Panc1 (cell line): ENCODE measurements at places on chromosomes 13 and 19.
A peak's percentile ranks its signal among the peaks of the same experiment; 100 is the strongest.

GRCh38 chr13:52961987-52962386 lies 66.6 kb upstream of the OLFM4 start:
- no peak for DNase-seq

- no peak for DNase-seq
Measured at GRCh38 chr13:49814551-49815270, 22.2 kb upstream of the KPNA3 start.

- DNase-seq: no peak
Measured at GRCh38 chr19:27759896-27760295, 1453.1 kb downstream of the UQCRFS1 start.

DNA sequence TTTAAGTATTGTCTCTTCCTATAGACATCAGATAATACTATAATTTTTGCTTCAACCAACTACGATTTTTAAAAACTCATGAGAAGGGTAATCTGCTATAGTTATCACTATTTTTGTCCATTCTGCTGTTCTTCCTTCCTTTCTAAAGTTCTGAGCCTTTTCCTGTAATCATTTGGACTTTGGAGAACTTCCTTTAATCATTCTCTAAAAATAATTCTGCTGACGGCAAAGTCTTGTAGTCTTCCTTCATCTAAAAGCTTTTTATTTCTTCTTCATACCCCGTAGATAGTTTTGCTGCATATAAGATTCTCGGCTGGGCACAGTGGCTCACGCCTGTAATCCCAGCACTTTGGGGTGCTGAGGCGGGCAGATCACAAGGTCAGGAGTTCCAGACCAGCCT lies 5.1 kb upstream of the FCGBP start:
- no peak for DNase-seq

DNA sequence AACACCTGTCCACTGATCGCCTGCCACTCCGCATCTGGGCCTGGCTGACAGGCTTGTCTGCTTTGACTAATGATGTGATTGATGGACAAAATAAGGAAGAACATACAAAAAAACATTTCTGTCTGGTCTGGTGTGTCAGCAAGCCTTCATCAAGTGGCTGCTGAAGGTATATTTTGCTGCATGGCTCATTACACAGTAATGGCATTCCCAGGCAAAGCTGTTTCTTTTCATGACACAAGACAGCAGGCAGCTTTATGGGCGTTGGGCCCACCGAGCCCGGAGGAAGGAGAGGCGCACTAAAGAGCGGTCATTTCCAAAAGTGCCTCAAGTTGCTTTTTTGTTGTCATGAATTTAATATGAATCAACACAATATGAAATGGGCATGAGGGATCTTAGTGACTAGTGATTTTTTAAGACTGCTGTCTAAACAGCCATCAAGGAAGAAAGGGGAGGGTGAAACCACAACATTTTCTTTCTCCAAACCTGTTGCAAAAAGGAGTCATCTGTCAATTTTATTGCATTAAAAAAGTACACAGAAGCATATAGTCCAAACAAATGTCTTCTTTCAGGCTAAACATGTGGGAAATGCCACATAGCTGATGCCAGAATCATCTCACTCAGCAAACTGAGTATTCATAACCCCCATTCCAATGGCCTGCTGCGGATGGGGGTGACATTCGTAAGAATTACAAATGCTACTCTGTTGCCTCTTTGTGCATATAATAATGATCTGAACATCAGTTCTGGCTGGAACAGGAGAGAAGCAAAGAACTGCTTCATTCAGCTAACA lies 476.6 kb downstream of the ZNF536 start:
- no peak for DNase-seq

- no peak for DNase-seq
Measured at GRCh38 chr13:26529441-26529840, 28.0 kb upstream of the WASF3 start.

- peak; percentile 27 for DNase-seq
Measured at GRCh38 chr13:19927117-19927748, 31.3 kb upstream of the ZMYM2 start.

GRCh38 chr19:2977746-2978138 lies 378 bp downstream of the TLE6 start:
- no peak for DNase-seq

DNA sequence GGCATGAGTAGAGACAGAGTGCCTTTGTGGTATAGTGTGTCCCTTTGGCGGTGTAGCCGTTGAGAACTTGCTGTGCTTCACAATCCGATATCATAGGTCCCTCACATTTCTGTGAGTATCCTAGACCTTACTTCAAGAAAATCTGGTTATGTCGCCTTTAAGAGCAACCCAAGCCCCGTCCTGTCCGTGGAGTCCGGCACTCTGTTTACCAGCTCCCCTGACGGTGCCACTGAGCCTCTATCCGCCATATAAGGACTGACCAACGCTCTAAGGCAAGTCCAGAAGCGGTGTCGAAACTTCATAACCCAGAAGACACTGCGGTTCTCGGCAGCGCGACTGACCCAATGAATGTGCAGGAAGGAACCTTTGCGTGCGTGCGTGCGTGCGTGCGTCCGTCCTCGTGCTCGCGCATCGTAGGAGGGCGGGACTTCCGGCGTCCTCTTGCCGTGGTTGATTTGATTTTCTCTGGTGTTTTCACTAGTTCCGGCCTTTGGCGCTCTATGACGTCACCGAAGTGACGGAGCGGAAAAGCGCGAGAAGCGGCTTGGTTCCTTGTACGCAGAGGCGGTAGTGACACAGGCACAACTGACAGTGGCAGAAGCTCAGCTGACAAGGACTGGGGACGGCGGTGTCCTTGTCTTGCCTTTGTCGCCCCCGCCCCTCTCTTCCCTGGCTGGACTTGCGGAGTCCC lies at the start of the genes TRAPPC2B and ZNF547:
Gene TRAPPC2B, plus strand, starts transcription at position 555 of the 691 bp plus-strand sequence. CDS start 1,283 bp downstream, outside the sequence.
Gene ZNF547, plus strand, starts transcription at position 555 of the 691 bp plus-strand sequence. CDS start 5,005 bp downstream, outside the sequence.
- DNase-seq: peak; percentile 99

DNA sequence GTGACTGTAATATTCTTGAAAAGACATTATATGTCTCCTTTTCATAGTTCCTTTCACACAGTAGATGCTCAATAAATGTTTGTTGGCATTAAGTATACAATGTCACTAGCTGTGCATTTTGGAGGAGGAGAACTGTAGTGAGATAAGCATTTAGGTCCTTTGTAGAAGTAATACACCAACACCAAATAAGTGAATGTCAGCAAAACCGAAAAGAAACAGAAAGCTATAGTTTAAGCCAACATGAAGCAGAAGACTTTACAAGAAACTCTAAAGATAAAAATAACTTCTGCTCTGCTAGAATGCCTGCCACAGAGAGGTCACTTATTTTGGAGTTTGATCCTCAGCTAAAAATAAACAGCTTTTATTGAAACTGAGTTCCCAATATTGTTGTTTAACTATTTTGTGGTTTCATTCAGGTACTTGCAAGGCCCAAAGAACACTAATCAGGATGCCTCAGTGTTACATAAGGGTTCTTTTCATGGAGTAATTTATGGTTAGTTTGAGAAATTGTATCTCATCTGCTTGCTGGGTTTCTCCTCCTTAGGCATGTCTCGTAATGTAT lies 86.2 kb downstream of the STARD13 start:
- no peak for DNase-seq

DNA sequence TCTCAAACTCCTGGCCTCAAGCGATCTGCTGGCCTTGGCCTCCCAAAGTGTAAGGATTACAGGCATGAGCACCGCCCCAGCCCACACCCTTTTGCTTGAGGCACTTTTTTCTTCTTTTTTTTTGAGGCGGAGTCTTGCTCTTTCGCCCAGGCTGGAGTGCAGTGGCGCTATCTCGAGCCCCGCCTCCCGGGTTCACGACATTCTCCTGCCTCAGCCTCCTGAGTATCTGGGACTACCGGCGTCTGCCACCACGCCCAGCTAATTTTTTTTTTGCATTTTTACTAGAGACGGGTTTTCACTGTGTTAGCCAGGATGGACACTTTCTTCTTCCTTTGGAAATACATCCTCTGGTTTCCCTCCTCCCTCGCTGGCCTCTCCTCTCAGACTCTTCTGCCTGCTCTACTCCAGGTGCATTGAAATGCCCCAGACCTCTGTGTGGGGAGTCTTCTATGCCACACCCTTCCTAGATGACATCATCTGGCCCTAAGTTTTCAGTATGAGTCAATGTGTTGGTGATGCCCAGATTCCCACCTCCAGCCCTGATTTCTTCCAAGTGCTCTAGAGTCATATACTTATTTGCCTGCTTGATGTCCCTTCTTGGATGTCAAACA lies 20.7 kb upstream of the TPT1 start:
- no peak for DNase-seq

DNA sequence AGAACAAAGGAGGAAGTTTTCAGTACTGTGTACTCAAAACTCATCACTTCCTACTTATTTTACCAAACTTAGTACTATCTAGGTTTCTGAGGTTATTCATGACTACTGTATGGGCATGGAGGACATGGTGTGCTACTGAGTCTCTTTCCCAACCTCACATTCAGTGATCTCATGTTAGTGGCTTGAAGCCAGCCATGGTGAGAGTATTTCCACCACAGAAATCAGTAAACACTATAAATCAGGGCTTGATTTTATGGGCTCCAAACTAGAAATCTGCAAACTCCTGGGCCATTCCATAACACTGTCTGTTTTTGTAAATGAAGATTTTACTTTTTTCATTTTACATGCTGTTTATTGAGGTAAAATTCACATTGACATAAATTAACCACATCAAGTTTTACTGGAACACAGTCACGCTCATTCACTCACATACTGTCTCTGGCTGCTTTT lies 19.7 kb downstream of the MED26 start:
- no peak for DNase-seq

DNA sequence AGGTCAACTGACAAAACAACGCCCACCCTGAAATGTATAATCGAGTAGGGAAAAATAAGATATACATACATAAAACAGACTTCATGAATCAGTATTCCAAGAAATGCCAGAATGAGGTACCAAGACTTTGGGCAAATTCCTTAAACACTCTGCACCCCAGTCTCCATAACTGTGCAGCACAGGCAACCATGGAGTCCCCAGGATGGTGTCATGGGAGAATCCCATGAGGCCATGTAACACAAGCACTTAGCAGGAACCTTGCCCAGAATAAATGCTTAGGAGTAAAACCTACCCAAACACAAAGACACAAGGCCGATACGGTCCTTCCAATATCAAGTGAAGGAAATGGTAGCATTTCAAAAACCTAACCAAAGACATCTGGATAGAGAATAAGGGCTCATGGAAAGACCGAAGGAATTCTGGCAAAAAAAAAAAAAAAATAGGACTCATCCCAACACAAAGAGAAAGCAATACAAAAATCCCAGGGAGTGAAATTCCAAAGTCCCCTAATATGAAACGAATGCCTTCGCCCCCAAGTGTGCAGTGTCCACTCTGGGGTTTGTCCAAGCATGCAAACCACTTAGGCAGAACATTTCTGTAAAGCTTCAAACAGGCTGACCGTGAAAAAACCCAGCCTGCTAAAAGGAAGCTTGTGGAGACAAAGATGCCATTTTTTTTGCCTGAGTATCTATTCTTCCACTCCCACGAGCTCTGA lies 11.1 kb downstream of the ZC3H4 start:
- no peak for DNase-seq

DNA sequence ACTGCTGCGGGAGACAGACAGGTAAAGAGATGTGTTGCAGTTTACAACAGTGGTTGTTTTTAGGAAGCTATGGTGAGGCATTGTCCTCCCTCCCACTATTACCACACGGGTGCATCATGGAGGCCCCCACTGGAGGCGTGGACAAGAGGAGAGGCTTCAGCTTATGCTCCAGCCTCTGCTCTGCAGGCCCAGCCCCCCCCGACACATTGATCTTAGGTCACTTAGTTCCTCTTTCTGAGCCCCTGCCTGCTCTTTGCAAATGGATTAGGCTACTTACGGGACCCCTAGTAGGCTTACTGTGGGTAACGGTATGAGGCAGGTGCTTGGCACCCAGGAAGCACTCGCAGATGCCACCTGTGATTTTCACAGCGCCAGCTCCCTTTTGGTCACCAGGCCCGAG lies 123.9 kb downstream of the SLC7A1 start:
- DNase-seq: no peak

GRCh38 chr19:1118999-1119398 lies 15.2 kb downstream of the GPX4 start:
- no peak for DNase-seq

- DNase-seq: no peak
Measured at GRCh38 chr13:25281935-25282332, 5.4 kb downstream of the MTMR6 start.

DNA sequence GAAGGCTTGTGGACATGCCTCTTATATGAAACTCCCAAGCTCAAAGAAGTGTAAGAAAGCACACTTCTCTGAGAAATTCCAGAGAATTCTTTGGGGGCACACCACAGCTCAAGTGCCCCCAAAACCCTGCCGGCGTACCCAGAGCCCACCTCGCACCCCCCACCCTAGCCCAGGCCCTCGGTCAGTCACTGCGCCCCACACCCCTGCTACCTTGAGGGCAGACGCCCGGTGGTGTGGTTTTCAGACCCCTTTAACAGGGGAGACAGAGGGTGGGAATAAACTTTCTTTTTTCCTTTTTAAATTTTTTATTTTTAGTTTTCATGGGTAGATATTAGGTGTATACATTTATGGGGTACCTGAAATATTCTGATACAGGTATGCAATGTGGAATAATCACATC lies 29.5 kb downstream of the PEPD start:
- no peak for DNase-seq

DNA sequence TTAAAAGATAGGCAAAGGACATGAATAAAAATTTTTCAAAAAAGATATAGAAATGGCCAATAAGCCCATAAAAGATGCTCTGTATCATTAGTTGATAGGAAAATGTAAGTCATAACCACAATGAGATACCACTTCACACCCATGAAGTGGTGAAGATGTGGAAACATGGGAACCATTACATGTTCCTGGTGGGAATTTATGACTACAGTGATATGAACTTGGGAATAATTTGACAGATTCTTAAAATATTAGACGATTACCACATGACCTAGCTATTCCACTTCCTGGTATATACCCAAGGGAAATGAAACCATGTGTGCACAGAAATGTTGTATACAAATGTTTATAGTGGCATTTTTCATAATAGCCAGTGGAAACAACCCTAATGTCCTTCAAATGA lies 232.2 kb downstream of the GGACT start:
- DNase-seq: no peak

GRCh38 chr19:50983625-50984292 lies at the start of gene KLK7:
Gene KLK7 (minus strand): TSS chr19:50983917. CDS start chr19:50982399, 1,518 bp downstream.
- no peak for DNase-seq
